Activated naive CD4-positive, alpha-beta T cell (primary cell): ENCODE measurements at places on chromosomes 2 and 18.
A peak's percentile ranks its signal among the peaks of the same experiment; 100 is the strongest.

DNA sequence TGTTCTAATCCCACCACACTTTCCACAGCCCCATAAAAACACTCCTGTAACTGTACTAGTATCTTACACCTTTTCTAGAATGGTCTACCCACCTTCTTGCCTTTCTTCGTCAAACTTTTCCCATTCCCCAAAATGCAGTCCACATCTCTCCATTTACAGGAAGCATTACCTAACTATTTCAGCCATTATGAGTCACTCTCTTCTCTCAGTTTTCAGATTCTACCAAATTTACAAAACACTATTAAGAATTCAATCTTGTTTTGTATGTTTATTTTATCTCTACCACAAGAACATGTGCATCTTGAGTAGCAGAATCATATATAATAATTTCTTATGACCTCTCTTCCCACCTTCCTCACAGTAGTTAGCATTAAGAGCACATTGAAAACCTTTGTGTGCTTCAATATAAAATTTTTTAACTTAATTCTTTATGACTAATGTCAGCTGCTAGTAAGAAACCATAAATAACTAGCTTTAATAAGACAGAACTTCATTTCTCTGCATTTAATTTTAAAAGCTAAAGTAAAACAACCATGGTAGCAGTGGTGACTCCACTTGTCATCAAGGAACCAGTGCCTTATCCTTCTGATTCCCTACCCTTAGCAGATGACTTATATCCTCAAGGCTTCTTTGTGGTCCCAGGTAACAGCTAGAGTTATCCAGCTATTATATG lies 56.6 kb upstream of the MAP2 start:
- DNase-seq = no peak

DNA sequence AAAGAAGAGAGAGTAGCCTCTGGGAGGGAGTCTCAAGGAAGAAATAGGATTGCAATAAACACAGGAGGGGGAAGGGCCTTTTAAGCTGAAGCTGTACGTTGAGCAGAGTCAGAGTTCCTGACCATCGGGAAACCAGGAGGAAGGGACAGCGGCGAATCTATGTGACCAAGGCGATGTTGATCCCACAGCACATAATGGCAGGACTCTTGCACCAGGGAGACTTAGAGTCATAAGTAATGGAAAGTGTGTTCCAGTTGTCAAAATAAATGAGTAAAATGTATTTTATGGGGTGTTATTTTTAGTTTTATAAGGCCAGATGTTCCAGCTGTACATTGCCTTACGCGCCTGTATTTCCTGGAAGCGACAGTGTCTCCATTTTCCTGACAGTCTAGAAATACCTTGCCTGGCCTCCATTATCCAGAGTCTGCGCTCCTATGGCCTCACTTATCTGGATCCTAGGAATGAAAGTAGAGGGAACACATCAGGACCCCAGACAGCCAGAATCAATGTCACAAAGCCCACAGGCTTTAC lies 152.8 kb upstream of the COPS8 start:
- no peak for DNase-seq

DNA sequence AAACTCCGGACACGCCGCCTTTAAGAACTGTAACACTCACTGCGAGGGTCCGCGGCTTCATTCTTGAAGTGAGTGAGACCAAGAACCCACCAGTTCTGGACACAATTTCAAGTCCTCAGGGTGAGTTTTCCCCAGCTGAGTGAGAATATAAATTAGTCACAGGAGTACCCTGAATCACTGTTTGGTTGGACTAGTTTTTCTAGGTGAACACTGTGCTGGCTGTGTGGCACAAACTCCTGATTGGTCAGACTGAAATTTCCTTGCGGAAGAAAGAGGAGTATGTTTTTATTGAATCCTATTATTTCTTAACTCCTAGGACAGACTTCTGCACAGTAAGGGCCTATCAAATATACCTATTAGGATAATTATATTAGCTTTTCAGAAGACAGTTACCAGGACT lies 288.1 kb upstream of the UBE2E3 start:
- DNase-seq = no peak

DNA sequence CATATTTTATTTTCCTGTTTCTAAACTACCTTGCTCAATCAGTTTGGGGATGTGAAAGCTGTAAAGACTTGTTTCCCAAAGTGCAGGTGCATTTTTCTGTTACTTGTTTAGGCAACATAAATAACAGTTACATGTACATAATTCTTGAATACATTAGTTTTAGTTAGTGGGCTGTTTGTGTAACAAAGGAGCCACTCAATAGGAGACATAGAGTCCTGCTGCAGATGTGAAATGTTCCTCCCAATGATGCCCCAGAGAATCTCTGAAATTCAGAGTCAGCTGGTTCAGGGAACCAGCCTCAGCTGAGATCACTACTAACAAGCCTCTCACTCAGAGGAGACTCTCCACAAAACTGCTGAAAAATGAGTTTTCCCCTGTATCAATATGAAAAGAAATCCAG lies 91.5 kb upstream of the TWSG1 start:
- no peak for DNase-seq

DNA sequence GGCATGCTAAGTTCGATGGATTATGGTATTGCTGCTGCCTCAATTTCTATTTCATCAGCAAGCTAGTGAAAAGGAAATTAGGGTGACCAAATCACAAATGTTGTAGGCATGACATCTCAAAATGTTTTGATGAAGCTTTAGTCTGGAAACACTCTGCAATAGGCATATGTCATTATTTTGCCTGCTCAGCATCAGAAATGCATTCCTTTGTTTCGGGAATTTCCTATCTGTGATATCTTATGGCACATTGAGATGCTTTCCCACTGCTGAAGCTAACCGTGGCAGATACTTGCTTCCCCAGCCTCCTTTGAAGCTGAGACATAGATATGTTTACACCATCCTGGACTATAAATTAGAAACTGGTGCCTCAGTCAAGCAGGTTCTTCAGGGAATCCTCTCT lies 119.7 kb downstream of the CDC42EP3 start:
- DNase-seq = no peak

GRCh38 chr18:56258178-56258577 lies 380.2 kb downstream of the TXNL1 start:
- DNase-seq = no peak

GRCh38 chr2:85865539-85866164 lies 23.1 kb downstream of the ST3GAL5 start:
- no peak for DNase-seq

GRCh38 chr2:62145478-62146100 lies 50.3 kb upstream of the B3GNT2 start:
- no peak for DNase-seq

- DNase-seq = no peak
Measured at GRCh38 chr2:130393318-130393910, 37.6 kb downstream of the PTPN18 start.

DNA sequence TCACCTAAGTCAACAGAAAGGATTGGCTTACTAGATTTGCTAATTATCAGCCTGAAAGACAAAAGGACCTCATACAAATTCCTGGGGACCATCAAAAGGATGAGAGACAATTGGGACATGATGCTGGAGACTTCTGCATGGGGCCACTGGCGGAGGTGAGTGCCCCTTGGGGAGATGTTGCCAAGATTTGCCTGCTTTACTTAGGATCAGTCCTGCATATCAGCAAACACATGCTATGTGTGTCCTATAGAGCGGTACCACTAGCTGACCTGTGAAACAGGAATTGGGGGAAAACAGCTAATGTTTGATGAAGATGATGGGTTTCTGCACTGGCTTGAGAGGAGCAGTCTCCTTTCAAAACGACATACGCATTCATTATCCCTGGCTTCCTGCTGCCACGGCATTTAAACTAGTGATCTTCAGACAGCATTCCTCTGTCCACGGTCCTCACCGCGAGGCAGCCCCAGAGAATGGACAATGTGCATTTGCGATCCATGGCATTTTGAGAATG lies 104.2 kb downstream of the TGIF1 start:
- no peak for DNase-seq

DNA sequence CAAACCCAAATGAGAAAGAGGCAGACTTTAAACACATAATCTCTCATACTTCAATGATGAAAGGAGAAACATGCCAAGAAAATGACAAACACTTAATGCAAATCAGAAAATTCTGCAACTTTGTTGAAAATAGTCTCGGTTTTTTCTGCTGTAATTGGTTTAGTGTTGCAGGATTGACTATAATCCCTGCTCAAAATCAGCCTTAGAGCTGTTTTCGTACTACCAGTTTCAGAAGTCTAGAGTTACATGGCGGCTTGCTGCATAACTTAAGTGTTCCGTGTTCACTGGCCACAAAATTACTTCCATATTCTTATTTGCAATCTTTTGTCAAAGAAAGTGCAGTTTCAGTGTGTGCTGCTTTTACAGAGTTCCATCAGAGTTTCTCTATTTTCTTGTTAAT lies 48.9 kb upstream of the ITGAV start:
- no peak for DNase-seq

GRCh38 chr2:183505911-183506310 lies 381.7 kb downstream of the NUP35 start:
- no peak for DNase-seq

DNA sequence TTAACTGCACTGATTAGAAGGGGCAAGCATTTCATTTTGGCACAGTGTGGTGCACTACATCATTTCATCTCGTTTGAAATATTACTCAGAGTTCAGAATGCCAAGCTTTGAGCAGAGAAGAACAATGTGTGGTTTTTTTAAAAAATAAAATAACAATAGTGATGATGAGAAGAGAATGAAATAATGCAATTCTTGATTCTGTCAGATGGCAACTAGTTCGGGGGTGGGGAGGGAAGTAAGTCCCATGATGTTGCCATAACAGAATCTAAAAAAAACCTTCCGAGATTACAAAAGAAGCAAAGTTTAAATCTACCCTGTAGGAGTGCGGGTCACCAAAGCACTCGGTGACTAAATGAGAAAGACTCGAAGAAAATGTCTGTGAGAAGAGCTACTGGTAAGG lies 490.4 kb downstream of the NR4A2 start:
- DNase-seq = no peak

- no peak for DNase-seq
Measured at GRCh38 chr2:64165706-64166105, 21.5 kb upstream of the PELI1 start.

DNA sequence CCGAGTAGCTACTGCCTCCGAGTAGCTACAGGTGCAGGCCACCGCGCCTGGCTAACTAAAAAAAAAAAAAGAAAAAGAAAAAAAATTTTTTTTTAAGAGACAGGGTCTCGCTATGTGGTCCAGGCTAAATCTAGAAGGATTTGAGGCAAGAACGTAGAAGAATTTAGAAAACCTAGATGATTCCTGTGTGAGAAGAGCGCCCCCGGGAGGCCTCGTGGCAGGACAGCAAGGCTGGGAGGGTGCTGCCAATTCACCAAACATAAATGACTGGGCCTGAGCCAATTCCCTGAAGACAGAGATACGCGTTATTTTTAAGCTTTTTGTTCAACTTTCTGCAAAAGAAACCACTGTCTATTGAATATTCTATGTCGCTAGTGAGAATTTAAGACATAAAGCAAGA lies 90.1 kb upstream of the TGFA start:
- DNase-seq = peak; percentile 7

GRCh38 chr2:231583982-231584381 lies 8.7 kb upstream of the TEX44 start:
- DNase-seq = no peak

DNA sequence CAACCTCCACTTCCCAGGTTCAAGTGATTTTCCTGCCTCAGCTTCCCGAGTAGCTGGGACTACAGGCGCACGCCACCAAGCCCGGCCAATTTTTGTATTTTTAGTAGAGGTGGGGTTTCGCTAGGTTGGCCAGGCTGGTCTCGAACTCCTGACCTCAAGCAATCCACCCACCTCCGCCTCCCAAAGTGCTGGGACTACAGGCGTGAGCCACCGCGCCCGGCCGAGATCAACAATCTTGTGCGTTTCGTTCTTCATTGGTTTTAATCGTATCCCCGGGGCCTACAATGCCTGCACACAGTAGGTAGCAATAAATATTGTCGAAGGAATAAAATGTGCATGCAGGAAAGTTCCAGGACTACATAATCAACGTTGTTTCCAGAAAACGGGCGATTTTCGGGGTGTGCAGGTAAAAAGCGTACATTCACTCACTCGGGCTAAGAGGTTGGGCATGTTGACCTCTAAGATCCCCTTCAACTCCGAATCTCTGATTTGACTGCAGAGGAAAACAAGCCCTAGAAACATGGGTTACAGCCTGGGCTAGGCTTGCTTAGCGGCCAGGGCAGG lies 2.7 kb upstream of the SOS1 start:
- DNase-seq = no peak

GRCh38 chr2:23153484-23153883 lies 231.5 kb upstream of the KLHL29 start:
- DNase-seq = no peak

DNA sequence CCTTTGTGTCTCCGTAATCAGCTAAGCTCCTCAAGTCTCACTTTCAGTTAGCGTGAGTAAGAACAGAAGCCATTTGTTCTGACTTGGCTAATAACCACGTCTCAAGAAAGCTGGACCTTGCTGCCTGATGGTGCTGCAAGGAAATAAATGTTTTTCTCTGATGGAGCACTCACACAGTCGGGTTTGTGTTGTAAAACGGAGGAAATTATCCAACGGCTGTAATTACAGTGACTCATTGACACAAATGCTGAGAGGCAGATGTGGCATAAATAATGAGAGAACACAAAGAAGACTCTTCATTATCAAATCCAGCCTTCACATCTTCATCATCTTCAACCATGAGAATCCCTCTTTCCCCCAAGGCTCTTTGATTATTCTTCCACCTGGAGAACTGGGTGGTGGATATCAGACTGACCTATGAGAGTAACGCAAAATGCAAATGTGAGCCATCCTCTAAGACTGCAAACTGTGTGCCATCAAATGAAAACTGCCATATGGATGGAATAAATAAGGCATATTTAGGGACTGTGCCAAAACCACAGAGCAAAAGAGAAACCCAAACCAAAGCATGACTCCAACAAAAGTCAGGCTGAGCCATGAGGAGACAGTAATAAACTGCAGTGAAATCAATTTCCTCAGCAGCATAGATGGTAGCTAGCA lies 252.6 kb downstream of the RND3 start:
- DNase-seq = no peak
